ENCODE measurements at places on chromosomes 6 and 20. TPM values are rescaled to one million over a fixed set of nuclear protein-coding genes. Genes with fewer than 3 reads are reported as not detected.

The CAPN11 gene
- not detected for total RNA-seq

The KCNS1 gene
- 1.5 TPM for total RNA-seq

The PTGIS gene
- total RNA-seq = 0.07 TPM

The TRIM10 gene
- total RNA-seq = not detected

The PCIF1 gene
- 11.1 TPM for total RNA-seq

The BNIP5 gene
- total RNA-seq = not detected

The OTOR gene
- total RNA-seq = not detected

The PTCRA gene
- total RNA-seq = not detected

The MACROD2 gene
- 0.44 TPM for total RNA-seq

The IMPG1 gene
- not detected for total RNA-seq

The EFCAB8 gene
- total RNA-seq = not detected

The DNAH8 gene
- total RNA-seq = not detected

The FAM209B gene
- total RNA-seq = not detected

The PHACTR2 gene
- total RNA-seq = 21.3 TPM

The FGD2 gene
- not detected for total RNA-seq

The IL20RA gene
- not detected for total RNA-seq

The SCRT2 gene
- not detected for total RNA-seq

The WFDC2 gene
- total RNA-seq = not detected

The COL9A3 gene
- 0.17 TPM for total RNA-seq

The BCKDHB gene
- total RNA-seq = 17.9 TPM

The LST1 gene
- total RNA-seq = not detected

The MYCT1 gene
- 0.37 TPM for total RNA-seq

The DAAM2 gene
- 1.3 TPM for total RNA-seq

The MYLK2 gene
- 0.15 TPM for total RNA-seq

The FAM83B gene
- 0.20 TPM for total RNA-seq

The ADTRP gene
- total RNA-seq = 1.4 TPM

The RAB44 gene
- total RNA-seq = not detected

The PPP1R14C gene
- total RNA-seq = not detected

The DPPA5 gene
- not detected for total RNA-seq

The DDO gene
- total RNA-seq = 16.5 TPM

The METTL24 gene
- not detected for total RNA-seq

The HACE1 gene
- 13.5 TPM for total RNA-seq

The RCAN2 gene
- total RNA-seq = 2.3 TPM

The C4A gene
- total RNA-seq = 5.6 TPM

The ANKRD6 gene
- total RNA-seq = 3.6 TPM

The DEFB121 gene
- not detected for total RNA-seq

The SYNJ2 gene
- 40.3 TPM for total RNA-seq

The OCSTAMP gene
- total RNA-seq = not detected

The SCUBE3 gene
- total RNA-seq = not detected
